Kidney epithelial cell (primary cell): ENCODE measurements at places on chromosomes 7 and 10. TPM values are rescaled to one million over a fixed set of nuclear protein-coding genes. Genes with fewer than 3 reads are reported as not detected.

Gene PRSS37
- total RNA-seq: not detected in 2 replicates

Gene GNAT3
- not detected in 2 replicates for total RNA-seq

Gene BCCIP
- total RNA-seq: 32.7 and 40.0 TPM in 2 replicates

Gene RAB19
- total RNA-seq: 6.4 and 10.2 TPM in 2 replicates

Gene JMJD1C
- total RNA-seq: 90.3 and 98.3 TPM in 2 replicates

Gene EBF3
- not detected in 2 replicates for total RNA-seq

Gene CASTOR2
- 9.5 and 12.2 TPM in 2 replicates for total RNA-seq

Gene SMKR1
- 0.48 TPM in 1 of 2 replicates, not detected in the other for total RNA-seq

Gene FRMPD2
- total RNA-seq: 0.41 and 0.42 TPM in 2 replicates

Gene IRF5
- 19.9 TPM in 2 replicates for total RNA-seq

Gene SPAM1
- not detected in 2 replicates for total RNA-seq

Gene ERVW-1
- not detected in 2 replicates for total RNA-seq

Gene NDUFB2
- 213 and 221 TPM in 2 replicates for total RNA-seq

Gene BICC1
- 58.0 and 64.6 TPM in 2 replicates for total RNA-seq

Gene TRPV5
- total RNA-seq: not detected in 2 replicates

Gene VWDE
- 1.4 and 3.3 TPM in 2 replicates for total RNA-seq

Gene SYT15
- total RNA-seq: 0.07 and 0.17 TPM in 2 replicates

Gene SORCS3
- 0.96 and 1.2 TPM in 2 replicates for total RNA-seq

Gene CLDN3
- 100 and 123 TPM in 2 replicates for total RNA-seq

Gene ATOH7
- total RNA-seq: not detected in 2 replicates

Gene SPDYE2B
- total RNA-seq: not detected in 2 replicates

Gene VWC2
- under 0.01 TPM in 2 replicates for total RNA-seq

Gene IQUB
- 0.21 and 0.63 TPM in 2 replicates for total RNA-seq

Gene IGFBP1
- total RNA-seq: 8.1 and 13.5 TPM in 2 replicates

Gene POLR2J2
- total RNA-seq: 0.14 and 1.2 TPM in 2 replicates
